ENCODE measurements at places on chromosomes 16 and 17.

GRCh38 chr17:27573548-27573947 is 57.4 kb upstream of the LGALS9 start:
- DNase-seq, result no peak

DNA sequence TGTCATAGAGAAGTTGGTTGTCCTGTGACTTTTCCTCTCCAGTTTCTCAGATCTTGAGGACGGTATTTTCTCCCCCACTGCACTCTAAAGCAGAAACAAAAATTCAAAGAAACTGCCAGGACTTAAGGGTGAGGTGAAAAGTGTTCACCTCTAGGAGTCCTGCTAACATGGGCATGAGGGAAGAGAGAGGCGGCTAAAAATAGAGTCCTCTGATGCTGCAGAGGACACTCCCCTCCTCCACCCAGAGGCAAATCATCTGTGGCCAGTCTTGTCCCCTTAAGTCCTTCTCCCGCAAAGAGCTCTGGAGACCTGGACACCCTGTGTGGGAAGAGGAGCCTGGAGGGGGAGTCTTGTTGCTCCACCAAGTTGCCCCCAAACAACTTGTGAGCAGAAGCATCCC is 4.7 kb upstream of the DDX19A start:
- no peak for DNase-seq

DNA sequence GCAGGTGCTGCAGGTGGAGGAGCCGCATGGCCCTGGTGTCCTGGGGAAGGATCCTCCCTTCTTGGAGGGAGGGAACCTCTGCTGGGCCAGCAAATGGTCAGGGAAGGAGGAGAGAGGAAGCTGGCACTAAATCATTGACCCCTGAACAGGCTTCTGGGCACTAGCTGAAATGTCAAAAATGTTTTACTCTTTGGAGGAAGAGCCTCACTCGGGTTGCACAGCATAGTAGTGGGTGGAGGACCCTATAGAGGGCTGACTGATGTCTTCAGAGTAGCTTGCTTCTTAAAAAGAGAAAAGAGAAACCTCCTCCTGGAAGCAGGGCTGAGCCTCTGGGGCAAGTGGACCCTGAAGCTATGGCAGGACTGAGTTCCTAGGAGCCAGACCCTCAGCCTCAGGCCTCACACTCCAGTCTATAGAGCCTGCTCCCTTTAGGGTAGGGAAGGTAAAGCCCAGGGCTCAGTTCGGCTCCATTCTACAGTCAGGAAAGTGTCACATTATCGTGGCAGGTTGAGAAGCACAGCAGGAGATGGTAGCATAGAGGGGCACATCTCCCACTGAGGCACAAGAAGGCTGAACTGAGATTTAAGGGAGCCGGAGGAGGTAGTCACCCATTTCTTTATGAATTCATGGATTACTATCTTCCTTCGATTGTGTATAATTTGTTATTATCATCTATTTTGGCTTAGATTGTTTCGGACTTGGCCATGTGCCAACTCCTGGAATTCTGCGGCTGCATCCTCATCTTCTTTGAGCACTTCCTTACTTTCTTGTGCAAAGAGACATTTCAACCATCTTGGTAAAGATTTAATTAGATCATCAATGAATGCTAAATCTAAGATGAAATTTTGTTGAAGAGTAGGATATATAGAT is 7.3 kb upstream of the CUEDC1 start:
- no peak for DNase-seq

- DNase-seq, result no peak
Measured at GRCh38 chr17:43608313-43608712, 53.4 kb downstream of the MEOX1 start.

GRCh38 chr16:8493972-8494371 is 96.3 kb downstream of the TMEM114 start:
- DNase-seq, result no peak

- DNase-seq, result no peak
Measured at GRCh38 chr16:47719713-47720112, 258.6 kb downstream of the PHKB start.

GRCh38 chr17:28926786-28927185 is 23.9 kb upstream of the DHRS13 start:
- DNase-seq, result no peak

DNA sequence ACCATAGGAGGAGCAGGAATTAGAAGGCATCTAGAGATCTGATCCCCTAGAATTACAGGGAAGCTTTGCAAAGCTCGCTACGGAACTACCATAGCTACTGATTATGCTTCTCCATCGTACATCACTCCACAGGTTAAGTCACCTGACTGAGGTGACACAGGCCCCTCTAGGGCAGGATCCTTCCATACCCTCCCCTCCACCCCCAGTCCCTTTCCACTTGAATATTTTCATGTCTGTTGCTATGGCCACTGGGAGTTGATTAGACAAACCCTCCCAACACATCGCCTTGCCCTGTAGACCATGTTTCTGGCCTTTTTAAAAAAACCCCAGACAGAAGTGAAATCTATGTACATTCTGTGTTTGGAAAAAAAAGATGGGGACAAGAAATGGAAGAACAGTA is 287.1 kb downstream of the SOX9 start:
- no peak for DNase-seq

GRCh38 chr17:65523411-65523810 is 38.0 kb downstream of the AXIN2 start:
- DNase-seq, result no peak

- no peak for DNase-seq
Measured at GRCh38 chr16:83490073-83490472, 317.7 kb upstream of the HSBP1 start.

GRCh38 chr17:73308017-73308823 is 3.6 kb downstream of the CDC42EP4 start:
- DNase-seq, result no peak

GRCh38 chr16:55379876-55380390 is 55.9 kb downstream of the IRX6 start:
- no peak for DNase-seq

DNA sequence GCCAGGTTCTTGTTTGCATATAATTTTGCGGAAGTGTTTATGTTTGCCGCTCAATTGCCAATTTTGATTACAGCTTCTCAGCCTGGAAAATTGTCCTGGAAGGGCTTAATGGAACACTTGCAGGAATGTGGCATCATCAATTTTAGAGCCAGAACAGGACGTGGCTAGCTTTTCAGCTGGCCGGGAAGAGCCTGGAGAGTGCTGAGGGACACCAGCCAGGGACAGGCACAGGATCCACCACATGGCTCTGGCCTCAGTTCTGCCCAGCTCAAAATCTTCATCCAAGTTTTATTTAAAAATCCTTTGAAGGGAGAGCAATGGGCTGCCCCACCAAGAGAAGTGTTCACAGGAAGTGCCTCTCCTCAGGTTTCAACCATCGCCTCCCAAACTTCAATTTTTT is 287.2 kb upstream of the HSBP1 start:
- no peak for DNase-seq

DNA sequence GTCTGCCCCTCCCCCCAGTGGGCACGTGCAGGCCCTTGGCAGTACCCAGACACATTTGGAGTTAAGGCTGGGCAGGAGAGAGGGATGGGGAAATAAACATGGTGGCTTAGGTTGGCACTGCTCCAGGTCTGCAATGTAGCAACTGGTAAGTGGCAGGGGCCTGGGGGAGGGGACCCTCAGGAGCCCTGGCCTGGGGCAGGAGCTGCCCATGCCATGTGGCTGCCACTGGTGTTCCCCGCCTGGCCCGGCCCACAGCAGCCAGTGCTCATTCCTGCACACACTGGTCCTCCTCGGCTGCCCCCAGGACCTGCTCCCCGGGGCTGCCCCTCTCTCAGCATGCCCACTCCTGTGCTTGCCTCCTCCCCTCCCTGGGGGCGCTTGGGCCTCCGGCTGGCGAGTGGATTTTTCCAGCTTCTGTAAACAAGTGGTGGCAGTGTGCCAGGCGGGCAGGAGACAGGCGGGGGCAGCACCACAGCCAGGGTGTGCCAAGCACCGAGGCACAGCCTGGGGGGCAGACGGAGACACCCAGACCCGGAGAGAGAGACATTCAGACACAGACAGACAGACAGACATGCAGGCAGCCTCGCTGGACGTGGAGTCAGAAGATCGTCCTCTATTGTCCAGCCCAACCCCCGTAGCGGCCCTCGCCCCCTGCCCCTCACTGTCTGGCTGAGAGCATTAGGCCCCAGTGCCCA is 9.4 kb downstream of the THRA start:
- DNase-seq, result no peak

DNA sequence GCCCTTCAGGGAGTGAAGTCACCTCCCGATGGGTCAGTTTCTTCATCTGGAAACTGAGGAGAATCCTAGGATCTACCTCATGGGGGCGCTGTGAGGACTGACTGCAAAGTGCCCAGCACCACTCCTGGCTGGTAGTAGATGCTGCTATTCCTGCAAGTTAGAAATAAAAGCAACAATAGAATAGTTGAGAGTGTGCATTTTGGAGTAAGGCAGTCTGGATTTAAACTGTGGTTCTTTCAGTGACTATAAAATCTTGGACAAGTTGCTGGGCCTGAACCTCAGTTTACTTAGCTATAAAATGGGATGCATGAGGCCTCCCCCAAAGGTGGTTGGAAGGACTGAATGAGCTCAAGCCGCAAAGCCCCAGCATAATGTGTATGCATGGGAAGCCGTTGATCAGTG is 70.6 kb downstream of the CYB5B start:
- no peak for DNase-seq

DNA sequence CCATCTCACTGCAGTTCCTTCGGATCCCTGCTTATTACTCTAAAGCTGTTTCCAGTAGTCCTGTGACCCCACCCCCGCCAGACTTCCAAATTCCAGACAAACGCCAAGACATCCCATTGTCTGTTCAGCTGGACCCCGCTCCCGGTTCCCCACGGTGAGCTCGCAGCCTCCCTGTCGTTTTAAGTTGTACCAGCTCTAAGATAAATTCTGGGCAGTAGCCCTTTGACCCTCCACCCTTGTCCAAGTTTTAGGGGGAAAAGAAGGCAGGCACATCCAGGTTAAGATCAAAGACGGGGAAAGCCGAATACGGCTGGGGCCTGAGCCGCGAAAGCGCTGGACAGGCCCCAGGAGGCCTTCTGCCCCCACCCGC is 589 bp downstream of the ARL6IP1 start:
- no peak for DNase-seq

GRCh38 chr17:76014925-76015261 is 12.2 kb downstream of the EVPL start:
- DNase-seq, result no peak

- DNase-seq, result no peak
Measured at GRCh38 chr16:70678898-70679670, 6.8 kb downstream of the MTSS2 start.

- DNase-seq, result no peak
Measured at GRCh38 chr16:20853981-20854620, 46.1 kb downstream of the DCUN1D3 start.

DNA sequence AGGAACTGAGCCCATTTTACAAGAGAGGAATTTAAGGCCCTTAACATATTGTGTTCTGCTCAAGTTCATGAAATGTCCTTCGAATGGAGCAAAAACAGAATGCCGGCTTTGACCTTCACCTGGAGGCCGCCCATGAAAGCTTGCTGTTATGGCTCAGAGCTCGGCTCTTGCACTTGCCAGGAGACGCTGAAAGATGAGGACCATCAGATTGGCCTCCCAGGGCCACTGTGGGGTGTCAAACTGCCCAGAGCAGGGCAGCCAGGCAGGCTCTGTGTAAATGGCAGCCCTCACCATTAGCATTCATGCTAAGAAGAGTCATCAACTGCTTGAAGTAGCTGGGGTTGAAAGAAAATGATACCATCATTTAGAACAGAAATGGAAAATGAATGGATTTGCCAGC is 39.3 kb downstream of the IL21R start:
- DNase-seq, result no peak

DNA sequence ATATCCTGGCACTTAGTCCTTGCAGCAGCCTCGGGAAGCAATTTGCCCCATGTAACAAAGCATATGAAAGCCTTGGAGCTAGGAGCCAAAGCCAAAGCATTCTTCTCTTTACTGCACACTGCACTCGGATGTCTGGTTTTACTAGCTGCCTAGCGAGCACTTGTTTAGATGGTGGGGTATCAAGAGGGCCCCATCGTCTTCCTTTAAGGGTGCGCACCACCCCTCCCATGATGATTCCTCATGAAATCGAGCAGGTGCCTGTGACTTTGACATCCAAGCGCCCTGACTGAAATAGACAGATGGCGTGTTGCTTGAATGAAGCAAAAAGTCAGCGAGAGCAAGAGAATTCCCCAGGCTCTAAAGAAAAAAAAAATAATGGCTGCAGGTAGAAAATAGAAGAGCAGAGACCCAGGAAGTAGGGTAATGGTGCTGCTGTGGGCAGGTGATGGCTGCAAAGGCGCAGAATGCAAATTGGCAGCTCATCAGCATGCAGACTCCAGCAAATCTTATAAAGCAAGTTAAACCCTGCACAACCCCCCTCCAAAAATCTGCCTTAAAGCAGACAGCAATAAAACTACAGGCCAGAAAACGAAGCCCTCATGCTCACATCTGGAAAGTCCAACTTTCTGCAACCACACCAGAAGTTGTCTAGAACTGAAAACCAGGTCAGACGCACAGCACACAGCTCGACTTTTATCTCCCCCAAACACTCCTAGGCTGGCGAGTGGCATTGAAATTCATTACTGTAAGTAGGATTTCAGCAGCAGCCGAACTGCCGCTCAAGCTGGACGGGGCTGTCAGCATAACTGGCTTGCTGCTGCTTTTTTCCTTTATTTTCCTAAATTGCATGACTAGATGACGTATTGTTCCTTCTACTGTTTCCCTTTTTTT is 384.3 kb downstream of the RBFOX1 start:
- no peak for DNase-seq

GRCh38 chr16:85565801-85566526 is 47.2 kb upstream of the GSE1 start:
- DNase-seq, result no peak

- DNase-seq, result no peak
Measured at GRCh38 chr16:30557707-30557956, 542 bp downstream of the ZNF764 start.

DNA sequence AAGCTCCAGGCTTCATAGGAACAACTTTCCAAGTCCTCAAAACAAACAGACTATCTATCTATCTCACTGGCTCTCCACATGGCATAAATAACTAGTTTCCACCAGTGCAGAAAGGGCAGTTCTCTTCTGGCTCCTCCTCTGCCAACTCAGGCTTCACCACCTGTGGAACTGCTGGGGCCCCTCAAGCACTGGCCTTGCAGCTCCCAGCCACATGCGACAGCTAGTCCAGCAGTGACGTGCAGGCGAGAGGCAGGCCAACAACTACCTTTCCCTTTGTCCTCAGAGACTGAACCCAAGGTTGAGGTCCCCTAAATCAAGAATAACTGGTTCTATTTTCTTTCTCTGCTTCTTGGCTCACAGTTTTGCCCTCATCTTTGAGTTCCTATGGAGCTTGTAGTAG is 137.6 kb downstream of the AATF start:
- DNase-seq, result no peak

DNA sequence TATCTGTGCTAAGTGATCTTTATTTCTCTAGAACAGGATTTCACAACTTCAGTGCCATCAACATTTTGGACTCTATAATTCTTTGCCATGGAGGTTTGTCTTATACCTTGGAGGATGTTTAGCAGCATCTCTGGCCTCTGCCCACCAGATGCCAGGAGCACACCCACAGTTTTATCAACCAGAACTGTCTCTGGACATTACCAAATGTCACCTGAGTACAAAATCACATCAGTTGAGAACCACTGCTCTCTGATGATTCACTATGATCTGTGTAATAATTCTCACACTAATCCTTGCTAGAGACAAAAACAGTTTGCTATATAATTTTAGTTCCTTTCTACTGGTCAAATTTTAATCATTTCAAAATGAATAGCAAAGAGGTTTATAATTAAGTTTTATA is 102.8 kb upstream of the AMZ2 start:
- no peak for DNase-seq
